ENCODE measurements at places on chromosomes 7 and 10.

DNA sequence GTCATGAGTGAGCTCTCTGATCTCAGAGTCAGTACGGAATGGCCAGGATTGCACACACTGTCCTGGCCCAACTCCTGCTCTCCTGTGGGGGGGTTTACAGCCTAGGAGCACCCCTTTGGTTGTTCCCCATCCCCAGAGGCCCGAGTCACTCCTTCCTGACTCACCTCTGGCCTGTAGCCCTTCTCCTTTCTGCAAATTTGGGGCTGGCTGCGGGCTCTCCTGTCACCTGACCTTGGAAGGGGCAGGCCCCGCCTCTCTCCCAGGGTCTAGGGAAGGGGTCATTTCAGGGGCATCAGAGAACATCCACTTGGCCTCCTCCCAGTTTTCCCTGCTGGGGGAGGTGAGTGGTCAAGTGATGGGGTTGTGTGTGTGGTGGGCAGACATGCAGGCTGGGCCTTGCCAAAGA, 1.7 kb downstream of the NYAP1 start:
- DNase-seq = no peak

DNA sequence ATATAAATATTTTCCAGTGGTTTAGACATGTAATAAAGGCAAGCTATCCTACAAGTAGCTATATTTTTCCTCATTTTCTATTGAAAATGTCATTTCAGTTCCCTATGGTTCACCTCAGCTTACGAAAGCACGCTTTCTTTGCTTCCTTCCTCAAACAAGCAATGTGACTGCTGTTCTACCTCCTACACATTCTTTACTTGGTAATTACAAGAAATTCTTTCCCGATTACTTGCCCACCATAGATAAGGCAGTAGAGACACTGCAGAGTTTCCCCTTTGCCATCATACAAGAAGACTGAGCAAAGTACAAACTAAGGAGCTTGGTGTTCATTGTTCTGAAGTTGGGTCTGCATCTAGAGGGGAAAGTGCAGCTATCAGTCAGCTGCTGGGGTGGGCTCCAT, 249.4 kb downstream of the CRPPA start:
- no peak for DNase-seq

GRCh38 chr7:112798274-112799159, 8.3 kb upstream of the TMEM168 start:
- DNase-seq = no peak

- DNase-seq = no peak
Measured at GRCh38 chr7:44390701-44391100, 65.3 kb upstream of the CAMK2B start.

DNA sequence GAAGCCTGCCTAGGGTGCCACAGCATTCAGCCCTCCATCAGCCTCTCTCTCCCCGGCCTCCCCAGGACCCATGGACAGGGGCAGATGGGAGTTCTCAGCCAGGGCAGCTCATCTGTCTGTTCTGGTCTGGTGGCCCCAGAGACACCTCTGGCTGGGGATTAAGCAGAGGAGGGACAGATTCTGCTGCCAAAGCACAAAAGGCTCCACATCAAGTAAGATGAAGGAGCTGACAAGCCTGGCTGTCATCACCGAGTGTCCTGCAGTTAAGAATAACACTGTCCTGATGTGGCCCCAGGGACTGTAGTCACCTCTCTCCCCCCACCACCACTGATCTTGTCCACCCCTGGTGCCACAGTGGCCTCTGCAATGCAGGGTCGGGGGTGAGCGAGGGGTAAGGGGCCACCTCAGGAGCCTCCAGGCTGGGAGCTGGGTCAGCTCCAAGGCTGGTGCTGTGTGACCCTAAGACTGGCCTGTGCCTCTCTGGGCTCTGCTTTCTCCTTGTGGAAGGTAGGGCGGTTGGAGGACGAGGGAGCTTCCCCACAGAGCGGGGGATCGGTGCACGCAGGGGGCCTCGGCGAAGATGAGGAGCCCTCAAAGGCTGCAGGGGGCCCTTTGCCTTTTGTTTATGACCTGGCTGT, 18.7 kb downstream of the C10orf105 start:
- no peak for DNase-seq

DNA sequence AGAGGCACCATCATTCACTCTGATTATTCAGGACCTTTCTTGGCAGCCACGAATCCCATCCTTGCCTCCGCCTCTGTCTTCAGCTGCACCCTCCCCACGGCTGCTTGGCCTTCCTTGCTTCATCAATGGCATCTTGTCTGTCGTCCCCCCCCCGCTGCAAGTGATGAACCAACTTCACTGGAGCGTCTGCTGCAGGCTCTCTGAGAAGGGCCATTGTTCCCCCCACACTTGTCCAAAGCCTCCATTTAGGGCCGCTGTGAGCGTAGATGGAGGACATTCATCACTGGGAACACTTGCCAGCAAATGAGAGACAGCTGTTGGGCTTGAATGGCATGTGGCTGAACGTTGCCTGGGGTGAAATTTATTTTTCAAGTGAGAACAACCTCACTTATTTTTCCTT, 20.1 kb downstream of the AFAP1L2 start:
- no peak for DNase-seq

DNA sequence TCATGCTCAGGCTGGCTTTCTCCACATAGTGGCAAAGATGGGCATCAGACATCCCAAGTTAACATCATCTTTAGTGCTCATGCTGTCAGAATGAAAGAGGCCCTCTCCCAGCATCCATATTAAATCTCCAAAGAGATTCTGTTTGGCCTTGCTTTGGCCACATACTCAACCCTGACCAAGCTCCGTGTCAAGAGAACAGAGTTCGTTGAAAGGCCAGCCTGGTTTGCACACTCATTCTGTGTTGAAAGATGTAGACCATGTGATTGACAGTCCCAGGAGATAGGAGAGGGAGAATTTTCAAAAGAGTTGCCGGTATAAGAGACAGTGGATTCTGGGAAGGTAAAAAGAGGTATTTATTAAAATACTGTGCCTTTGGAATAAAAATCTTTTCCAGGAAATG, 19.7 kb downstream of the MET start:
- no peak for DNase-seq

DNA sequence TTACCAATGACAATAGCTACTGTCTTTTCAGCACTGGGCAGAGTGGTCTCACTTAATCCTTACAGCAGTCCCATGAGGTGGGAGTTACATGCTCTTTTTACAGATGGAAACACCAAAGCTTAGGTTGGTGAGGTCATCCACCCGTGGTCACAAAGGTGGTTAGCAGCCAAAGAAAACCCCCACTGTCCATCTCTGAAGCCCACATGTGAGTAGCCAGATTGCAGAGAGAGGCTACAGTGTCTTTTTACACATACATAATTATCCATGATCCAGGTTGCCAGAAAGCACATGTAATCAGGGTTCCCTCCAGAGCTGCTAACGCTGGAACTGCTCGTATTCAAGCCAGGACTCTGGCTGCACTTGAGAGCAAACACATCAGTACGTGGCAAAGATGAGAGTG, 24.6 kb upstream of the ANKRD2 start:
- DNase-seq = no peak

GRCh38 chr7:24825931-24826661, 68.8 kb upstream of the GSDME start:
- DNase-seq = no peak

Measured in MM.1S (cell line).